ENCODE measurements at places on chromosomes 16 and 17.

DNA sequence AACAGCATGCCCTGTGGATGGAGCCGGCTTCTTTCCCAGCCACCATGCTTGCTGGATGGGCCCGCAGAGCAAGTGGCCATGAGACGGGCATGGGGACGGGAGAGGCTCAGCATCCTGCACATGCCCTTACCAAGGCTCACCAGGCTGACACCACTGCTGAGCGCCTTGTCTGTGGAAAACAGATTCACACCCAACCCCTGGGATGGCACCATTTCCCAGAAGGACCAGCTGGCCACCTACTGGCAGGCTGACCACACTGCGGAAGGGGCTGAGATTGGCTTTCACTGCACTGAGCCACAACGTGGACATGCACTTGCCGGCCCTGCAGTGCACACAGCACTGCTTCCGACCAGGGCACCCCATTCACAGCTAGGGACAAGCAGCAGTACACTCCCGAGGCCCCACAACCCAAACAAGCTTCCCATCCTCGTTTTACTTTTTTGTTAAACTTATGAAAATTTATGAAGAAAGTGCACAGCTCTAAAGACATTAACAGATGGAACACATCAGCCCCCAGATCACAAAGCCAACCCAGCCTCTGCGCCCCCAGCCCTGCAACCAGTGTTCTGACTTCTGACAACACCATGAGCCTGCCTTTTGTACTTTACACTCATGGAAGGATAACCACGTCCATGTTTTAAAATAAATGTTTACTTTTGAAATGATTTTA, 13.9 kb upstream of the KRTAP17-1 start:
- DNase-seq: no peak

- no peak for DNase-seq
Observed at GRCh38 chr17:43648916-43649315, 12.8 kb downstream of the MEOX1 start.

- DNase-seq: no peak
Observed at GRCh38 chr17:80957461-80957941, 34.1 kb upstream of the CHMP6 start.

DNA sequence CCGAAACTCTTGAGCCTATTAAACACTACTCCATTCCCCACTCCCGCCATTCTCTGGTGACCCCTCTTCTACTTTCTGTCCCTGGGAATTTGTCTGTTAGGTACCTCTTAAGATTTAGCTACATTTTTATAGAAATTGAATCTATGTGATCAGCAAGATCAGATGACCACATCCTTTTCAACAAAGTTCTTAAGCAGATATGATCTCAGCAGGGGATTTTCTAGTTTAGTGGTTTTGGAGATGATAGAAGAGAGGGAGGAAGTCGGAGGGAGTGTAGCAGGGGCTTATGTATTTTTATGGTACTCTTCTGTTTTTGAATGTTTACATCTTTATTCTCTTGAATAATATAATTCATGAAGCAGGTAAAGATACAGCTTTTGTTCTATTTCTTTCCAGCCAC, 40.8 kb downstream of the RPA1 start:
- no peak for DNase-seq

- no peak for DNase-seq
Observed at GRCh38 chr17:703081-703875, 11.4 kb downstream of the VPS53 start.

GRCh38 chr17:49600949-49601348, 25.3 kb downstream of the NXPH3 start:
- DNase-seq: no peak

DNA sequence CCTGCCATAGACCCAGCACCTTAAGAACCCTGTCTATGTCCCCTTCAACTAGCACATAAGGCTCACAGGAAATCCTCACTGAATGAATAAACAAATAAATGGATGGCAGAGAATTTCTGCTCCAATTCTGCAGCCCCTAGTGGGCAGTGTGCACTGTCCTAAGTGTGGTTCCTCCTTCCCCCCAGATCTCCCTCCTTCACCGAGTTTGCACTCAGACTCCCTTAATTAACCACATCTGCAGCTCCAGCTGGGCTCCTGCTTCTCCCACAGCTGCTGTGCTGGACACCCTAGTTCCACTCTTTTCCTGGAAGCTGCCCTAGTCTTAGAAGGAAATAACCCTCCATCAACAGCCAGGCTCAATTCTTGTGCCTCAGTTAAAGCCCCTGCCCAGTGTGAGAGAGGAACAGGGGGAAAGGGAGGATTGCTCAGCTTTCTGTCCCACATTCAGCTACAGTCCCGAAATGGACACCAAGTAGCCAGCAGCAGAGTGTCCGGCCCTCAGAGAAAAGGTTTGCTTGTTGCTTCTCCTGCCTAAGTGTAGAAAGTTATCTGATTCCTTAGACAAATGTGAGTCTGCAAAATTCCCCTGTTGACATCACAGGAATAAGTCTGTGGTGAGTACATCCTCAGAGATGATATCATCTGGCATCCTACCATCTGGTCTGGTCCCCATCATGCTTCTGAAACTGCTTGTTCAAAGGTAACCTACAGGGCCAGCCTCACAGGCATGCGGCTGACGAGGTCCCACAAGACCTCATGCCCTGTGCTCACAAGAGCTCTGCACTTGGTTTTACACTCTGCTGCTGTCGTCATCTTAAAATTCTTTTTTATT, 12.3 kb downstream of the LRRC3C start:
- no peak for DNase-seq

GRCh38 chr17:20189302-20189701, 180.1 kb downstream of the SPECC1 start:
- no peak for DNase-seq

- no peak for DNase-seq
Observed at GRCh38 chr17:70653850-70654249, 484.5 kb downstream of the KCNJ2 start.

- no peak for DNase-seq
Observed at GRCh38 chr16:54324716-54325115, 38.1 kb upstream of the IRX3 start.

DNA sequence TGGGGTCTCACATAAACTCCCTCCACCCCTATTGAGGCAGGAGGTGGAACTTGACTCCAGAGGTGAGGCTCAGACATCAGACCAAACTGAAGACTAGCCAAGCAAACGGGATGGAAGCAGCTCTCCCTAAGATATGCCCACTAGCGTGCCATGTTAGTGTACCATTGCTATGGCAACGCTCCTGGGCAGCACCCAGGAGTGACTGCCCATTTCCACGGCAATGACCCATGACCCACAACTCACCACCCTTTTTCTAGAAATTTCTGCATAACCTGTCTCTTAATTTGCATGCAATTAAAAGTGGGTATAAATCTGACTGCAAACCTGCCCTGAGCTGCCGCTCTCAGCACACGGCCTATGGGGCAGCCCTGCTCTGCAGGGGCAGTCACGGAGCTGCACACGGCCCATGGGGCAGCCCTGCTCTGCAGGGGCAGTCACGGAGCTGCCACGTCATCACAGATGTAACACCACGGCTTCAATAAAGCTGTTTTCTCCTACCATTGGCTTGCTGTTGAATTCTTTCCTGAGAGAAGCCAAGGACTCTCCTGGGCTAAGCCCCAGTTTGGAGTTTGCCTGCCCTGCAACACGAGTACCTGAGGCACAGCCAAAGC, 164.3 kb downstream of the RBFOX3 start:
- no peak for DNase-seq

DNA sequence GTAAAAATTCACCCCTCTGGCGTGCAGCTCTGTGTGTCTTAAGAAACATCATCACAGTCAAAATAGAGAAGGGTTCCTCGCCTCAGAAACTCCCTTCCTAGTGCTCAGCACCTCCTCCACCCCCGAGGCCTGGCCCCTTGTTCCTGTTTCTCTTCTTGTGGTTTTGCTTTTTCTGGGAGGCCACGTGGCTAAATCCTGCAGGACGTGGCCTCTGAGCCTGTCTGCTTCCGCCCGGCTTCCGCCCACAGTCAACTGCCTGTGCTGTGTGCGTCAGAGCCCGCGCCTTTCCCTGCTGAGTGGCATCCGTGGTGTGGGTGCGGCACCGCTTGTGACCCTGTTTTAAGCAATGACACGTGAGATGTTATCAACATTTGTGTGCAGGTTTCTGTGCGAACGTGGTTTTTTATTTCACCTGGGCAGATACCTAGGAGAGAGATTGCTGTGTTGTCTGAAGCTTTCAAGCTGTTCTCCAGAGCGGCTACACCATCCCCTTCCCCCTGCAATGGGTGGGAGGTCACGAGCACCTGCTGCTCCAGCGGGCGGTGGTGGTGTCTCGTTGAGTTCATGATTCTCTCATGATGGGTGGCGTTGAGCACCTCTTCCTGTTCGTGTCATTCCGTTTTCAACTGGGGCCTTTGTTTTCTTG, 21.7 kb downstream of the ACSF3 start:
- DNase-seq: peak; percentile 74

DNA sequence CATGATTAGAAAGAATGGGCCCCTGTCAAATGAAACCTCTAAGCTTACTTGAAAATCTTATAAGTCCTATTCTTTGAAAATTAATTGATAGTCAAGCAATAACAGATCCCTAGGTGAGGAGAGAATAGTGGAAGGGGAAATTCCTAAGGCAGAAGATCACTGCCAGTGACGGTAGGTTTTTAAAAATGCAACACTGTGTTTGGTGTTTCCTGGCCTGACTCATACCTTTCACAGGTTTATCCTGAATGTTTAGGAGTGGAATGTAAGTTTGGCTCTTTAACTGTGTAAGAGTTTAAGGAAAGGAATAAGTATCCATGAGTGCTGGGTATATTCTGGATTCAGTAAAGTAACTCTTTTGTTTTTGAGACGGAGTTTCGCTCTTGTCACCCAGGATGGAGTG, 23.8 kb downstream of the HAPSTR1 start:
- DNase-seq: no peak

GRCh38 chr17:75540923-75541503, 15.5 kb downstream of the LLGL2 start:
- no peak for DNase-seq

DNA sequence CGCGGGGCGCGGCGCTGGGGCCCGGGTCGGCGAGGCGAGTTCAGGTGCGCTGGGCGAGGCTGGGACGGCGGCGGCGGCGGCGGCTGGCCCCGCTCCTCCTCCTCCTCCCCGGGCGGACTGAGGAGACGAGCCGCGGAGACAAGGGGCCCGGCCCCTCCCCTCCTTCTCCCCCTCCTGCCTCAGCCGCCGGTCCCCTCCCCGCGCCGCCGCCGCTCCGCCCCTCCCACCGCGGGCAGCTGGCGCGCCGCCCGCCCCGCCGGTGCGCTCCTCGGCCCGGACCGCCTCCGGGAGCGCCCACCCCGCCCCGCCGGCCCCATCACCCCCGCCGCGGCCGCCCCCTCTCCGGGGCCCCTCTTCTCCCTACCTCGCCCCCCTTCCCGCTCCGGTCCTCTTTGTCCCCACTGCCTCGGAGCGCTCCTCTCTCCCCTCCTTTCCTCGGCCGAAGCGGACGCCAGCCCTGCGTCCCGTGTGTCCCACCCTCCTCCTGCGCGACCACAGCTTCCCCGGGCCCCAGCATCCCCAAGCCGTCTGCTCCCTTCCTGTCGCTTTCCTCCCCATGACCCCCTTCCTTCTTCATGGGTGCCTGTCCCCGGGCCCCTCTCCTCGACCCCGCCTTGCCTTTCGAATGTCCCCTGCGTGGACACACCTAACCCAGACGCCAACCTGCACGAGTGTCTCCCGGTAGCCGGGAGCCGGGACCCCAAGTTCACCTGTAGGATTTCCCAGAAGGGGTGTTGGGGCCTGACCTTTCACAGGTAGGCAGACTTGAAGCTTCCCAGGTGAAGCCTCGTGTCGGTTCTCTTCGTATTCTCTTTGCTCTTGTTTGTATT, at the start of gene TOX3:
TSS of gene TOX3 (minus strand) at position 140 of the 830 bp plus-strand sequence. CDS start 420 bp downstream, outside the sequence.
- DNase-seq: no peak

- DNase-seq: no peak
Observed at GRCh38 chr17:8320262-8320661, 10.2 kb downstream of the ARHGEF15 start.

GRCh38 chr16:30903596-30903995, 7.2 kb downstream of the CTF1 start:
- no peak for DNase-seq

DNA sequence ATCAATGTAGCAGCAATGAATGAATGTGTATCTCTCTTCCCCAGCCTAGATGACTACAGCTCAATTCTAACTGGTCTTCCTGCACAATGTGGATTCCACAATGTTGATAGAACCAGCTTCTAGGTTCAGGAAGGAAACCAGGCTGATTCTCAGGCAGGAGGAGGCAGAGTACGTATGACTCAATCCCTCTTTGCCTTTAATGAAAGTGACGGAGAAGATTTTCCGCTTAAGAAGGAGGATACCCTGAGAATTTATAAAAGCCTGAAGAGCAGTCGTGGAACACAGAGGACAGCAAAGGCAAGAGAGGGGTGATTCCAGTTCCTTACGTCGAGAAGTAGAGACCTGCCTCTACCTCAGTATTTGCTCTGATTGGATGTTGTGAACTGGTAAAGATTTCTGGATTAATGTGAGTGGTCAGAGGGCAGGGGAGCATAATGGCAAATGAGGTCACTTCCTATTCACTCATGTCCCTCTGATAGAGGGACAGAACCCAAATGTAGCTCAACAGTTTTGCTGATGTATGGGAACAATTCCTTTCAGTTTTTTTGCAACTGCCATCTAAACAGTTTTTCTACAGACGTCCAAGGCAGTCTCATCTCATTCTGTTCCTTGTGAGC, 15.0 kb upstream of the SLC16A11 start:
- DNase-seq: no peak

GRCh38 chr17:43753493-43754129, 5.0 kb downstream of the SOST start:
- DNase-seq: no peak

GRCh38 chr17:76405607-76405966, 21.2 kb downstream of the SPHK1 start:
- DNase-seq: no peak

DNA sequence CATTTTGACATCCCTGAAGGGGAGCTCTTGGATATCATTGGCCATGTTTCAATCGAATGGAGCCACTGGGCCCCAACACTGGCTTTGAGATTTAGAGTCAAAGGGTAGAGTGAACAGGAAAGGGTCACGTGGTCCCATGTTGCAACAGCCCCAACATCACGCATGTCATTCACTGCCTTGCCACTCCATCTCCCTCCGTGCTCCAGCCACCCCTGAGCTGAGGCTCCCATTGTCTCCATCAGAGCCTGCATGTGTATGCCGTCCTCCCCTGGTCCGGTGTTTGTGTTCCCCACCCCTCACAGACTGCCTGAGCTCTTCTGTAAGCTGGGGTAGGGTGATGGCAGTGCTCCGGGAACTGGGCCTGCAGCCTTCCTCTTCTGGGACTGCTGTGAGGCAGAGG, 12.1 kb downstream of the NFE2L1 start:
- DNase-seq: no peak

- DNase-seq: no peak
Observed at GRCh38 chr16:29024278-29024677, 39.4 kb downstream of the LAT start.
